ENCODE measurements at places on chromosomes 11 and 22.

GRCh38 chr22:22519591-22519990 is 479 bp downstream of the ZNF280A start:
- no peak for DNase-seq

DNA sequence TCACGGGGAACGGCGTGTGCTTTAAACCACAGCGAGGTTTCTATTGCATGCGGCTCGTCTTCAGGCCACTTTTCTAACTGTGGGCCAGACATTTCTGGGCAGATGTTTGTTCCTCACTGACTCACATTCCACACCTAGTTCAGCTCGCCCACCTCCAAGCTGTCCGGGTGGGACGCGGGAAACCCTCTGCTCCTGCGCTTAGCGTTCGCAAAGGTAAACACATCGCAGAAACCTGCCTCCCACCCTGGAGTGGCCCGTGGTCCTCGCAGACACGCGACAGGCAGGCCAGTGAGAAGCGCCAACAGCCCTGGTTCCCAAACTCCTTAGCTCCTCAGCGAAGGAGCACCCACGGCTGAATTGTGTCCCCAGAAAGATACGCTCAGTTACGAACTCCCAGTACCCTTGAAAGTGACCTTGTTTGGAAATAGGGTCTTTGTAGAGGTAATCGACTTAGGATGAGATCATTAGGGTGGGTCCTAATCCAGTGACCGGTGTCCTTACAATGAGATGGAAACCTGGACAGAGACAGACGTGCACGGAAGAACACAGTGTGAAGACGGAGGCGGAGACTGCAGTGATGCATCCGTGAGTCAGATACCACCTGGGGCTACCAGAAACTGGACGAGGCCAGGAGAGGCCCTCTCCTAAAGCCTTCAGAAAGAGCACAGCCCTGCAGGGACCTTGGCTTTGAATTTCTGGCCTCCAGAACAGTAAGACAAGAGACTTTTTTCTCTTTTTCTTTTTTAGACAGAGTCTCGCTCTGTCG is 82.7 kb downstream of the CELSR1 start:
- no peak for DNase-seq

GRCh38 chr11:129720994-129721393 is 94.7 kb upstream of the TMEM45B start:
- DNase-seq: no peak

GRCh38 chr11:4105916-4106315 is 11.3 kb downstream of the RRM1 start:
- DNase-seq: no peak

DNA sequence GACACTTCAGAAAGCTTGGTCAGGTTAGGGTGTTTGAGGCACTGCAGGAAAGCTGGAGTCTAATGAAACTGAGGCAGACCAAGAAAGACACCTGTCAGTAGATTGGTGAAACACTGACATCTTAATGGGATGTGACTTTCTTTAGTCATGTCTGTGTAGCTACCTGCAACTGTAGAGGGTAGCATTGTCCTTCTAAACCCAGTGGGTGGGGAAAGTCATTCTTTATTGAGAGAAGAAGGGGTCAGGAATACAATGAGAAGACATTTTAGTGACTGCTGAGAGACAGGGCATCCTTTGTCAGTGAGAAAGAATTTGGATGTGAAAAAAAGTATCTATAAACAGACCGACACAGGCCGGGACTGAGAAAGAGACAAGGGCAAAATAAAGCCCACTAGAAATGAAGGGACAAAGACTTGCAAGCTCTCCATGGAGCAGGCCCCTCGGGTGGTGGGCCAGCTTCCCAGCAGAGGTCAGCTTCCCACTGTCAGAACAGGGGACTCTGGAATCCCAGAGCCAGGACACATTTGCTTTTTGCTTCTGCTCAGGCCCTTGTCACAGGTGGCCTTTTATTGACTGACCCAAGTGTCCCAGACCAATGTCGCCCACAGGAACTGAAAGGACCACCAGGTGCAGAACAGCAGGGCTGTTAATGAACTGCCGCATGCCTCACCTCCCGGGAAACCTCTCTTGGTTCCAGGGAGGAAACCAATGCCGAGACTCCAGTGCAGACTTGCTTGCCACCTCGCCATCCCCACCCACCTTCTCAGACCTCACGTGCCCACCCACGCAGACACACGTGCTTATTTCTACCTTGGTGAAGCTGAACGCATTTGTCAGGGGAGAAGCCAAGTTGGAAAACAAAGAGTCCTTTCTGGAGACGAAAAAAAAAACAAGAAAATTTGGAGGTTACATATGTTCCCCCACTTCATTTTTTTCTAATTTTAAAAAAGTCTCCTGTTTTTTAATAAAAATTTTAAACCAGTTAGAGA is 212.8 kb downstream of the TENM4 start:
- DNase-seq: no peak

DNA sequence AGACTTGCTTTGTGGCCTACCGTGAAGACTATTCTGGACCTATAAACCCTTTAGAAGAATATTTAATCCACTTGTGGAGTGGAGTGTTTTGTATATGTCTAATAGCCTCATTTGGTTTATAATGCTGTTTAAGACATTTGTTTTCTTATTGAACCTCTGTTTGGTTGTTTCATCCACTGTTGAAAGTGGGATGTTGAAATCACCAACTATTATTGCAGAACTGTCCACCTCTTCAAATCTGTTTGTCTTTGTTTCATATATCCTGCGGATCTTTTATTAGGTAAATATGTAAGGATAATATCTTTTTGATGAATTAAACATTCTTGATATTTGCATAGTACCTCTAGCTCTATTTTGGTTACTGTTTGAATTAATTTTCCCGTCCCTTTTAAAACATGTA is 49.1 kb downstream of the XKR3 start:
- no peak for DNase-seq

- DNase-seq: no peak
Observed at GRCh38 chr11:28105869-28106268, 2.1 kb downstream of the KIF18A start.

GRCh38 chr11:116263770-116264169 is 509.0 kb downstream of the BUD13 start:
- DNase-seq: no peak

- DNase-seq: no peak
Observed at GRCh38 chr11:59158206-59159068, 13.5 kb upstream of the DTX4 start.

DNA sequence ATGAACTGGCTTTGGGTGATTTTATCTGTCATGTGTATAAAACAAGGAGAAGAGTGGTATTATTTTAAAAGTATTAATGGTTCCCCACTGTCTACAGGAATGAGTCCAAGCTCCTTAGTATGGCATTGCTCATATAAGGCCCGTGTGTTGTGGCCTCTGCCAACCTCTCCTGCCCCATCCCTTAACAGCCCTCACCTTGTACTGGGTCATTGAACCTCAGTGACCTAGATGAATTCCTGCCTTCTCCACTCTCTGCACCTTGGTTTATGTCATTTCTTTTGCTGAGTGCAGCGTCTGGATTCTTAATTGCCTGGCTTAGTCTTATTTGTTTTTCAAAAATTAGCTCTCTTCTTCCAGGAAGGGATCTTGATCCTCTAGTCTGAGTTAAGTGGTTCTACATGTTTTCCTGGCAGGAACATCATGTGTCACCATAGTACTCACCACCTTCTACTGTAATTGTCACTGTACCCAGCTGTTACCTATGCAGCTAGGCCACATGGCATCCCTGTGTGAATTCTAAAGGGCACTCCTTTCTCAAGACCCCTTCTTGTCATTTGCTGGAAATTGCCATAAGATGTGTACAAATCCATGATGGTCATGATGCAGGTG is 36.2 kb upstream of the POGLUT3 start:
- DNase-seq: no peak

DNA sequence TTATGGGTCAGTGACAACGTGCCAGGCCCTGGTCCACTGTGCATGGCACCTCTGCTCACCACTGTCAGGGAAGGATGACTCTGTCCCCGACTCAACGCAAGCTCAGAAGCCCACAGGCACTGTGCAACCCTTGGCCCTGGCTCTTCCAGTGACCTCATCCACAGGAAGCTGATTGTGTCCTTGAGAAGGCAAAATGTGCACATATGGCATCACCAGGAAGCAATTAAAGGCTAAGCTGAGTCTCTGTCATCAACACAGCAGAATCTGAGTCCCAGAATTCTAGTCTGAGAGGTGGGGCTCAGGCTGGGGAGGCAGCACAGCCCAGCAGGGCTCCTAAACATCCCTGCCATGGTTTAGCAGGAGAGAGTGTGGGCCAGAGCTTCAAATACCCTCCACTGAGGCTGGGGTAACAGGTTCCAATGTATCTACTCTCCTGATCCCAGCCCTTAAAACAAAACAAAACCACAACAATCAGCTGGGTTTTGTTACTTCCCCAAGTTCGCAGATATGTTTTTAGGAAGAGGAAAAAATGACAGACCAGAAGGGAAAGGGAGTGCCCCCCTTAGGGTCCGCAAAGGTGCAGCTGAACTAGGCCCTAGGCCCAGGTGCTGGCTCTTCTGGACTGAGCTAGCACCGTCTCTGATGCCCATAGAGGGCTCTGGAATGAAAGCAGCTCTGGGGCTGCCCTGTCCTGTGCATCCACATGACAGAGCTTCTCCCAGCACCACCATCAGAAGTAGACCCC is 33.5 kb upstream of the GNAZ start:
- no peak for DNase-seq

DNA sequence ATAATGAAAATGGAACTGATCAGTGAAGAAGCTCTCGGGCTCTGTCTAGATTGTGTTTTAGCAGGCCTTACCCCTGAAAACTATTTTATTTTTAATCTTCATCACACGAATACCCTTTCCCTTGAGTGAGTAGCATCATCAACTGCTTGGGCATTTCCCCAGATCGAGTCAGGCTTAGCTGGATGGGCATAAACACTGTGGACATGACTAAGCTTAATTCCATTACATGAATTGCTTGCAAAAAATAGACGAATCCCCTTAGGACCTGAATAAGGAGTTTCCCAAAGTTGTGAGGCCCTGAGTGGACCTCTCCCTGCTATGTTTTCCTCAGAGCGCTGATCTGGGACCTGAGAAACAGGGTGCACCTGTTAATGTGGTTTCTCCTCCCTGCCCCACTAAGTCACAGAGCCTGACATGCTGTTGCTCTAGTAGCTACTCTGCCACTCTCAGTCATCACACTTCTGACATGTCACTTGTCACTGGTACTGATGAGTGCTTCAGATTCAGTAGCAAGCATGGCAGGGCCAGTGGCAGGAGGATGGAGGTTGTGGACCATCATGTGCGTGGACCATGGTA is 53.5 kb downstream of the ENDOD1 start:
- DNase-seq: no peak

DNA sequence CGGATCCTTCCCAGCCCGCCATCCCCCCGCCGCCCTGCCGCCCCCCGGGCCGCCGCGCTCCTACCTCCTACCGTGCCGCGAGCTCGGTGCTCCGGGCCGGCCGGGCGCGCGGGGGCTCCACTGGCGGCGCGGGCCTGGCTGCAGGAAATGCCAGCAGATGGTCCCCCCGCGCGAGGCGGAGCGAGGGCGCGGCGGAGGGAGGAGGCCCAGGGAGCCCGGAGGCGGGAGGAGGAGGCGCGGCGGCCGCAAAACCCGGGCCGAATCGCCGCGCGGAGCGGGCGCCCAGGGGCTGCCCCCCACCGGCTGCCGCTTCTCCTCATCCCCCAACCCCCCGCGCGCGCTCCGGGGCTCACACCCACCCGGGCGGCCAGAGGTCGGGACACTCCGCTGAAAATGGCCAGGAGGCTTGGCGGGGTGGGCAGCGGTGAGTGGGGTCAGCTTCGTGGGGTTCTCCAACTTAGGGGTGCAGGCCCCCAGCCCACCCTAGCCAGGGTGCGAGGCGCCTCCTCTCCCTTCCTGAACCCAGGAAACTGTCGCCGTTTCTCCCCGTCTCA is at the start of gene OSBPL5:
Gene OSBPL5, minus strand, starts transcription at position 159 of the 554 bp plus-strand sequence. CDS start 36,162 bp downstream, outside the sequence.
- DNase-seq: peak; percentile 34

DNA sequence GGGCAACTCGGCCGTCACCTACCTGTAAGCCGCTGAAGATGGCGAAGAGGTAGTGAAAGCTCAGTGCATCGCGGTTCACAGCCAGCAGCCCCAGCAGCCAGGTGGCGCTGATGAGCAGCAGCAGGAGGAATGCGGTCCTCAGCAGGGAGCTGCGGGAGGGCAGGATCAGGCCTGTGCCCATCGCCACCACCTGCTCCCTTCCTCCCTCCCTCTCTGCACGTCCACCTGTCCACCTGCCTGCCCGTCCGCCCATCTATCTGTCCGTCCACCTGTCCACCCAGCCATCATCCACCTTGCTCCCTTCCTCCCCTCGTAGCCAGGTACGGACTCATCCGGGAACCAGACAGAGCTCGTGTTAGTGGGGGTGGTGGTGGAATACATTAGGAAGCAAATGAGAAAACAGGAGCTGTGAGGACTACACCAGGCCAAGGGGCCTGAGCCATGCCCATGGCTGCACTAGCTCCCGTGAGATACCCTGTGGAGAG is 32.2 kb downstream of the TRMU start:
- no peak for DNase-seq

GRCh38 chr11:21630934-21631478 is 561.9 kb upstream of the ANO5 start:
- no peak for DNase-seq

DNA sequence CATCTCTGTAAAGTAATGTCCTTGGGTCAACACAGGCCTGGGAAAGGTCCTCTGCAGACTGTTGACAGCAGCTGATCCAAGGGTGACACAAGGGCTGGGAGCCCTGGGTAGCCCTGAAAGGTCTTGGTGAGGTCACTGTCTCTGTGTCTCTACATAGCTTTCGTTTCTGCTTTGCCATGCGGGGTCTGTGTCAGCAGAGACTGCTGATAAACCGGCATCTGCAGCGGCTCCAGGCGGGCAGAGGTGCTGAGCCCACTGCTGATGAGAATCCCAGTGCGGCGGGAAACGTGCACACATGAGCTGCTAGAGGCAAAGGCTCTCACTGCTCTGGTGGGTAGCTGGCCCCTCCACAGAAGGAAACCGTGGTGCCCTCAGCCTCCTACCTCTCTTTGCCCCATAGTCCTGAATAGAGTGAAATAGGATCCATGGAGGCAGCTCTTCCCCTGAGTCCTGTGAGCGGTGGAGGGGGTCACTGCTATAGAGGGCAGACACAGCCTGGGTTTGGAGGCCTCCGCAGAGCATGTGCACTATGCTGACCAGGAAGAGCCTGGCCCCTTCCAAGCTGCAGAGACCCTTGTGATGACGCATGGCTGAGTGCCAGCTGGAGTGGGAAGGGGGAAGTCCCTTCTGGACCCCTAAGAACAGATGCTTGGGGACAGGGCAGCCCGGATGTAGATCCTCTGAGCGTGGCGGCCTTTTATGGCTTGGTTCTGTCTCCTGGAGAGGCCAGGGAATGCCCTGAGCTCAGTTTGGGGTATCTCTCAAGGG is 17.8 kb upstream of the ST3GAL4 start:
- DNase-seq: no peak

DNA sequence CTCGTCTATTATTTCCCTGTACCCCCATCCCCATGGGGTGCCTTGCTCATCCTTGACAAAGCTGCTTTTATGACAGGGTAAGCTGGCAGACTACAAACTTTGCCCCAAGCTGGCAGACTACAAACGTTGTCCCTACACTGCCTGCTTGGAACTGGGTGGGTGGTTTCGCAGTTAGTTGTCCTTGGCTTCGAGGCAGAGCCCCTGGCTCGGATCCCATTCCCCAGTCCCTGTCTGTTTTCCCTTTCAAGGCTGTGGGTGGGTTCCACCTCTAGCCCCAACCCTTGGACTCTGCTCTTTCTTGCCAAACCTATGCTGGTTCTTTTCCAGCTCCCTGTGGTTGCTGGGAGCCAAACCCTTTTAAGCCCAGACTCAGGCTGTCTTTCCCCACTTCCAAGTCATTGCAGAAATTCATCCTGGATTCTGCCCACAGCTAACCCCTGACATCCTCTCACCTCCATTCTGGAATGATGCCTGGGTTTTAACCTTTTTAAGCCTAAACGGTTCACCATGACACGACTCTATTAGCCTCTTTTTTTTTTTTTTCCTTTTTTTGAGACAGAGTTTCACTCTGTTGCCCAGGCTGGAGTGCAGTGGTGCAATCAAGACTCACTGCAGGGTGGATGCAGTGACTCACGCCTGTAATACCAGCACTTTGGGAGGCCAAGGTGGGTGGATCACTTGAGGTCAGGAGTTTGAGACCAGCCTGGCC is 9.2 kb upstream of the RBM14 start:
- no peak for DNase-seq

Measured in hypothalamus (tissue), 51 donors.